Activated CD4-positive, alpha-beta memory T cell treated with anti-CD3 and anti-CD28 coated beads, Interleukin-2, amount 10 ng/mL, durations not matched to agents 7 days and 5 days (primary cell): ENCODE measurements at places on chromosomes 2 and 18. TPM values are rescaled to one million over a fixed set of nuclear protein-coding genes. Genes with fewer than 3 reads are reported as not detected.

Gene ATP8B1
- total RNA-seq: not detected

Gene ALPI
- total RNA-seq: not detected

Gene PXDN
- not detected for total RNA-seq

Gene CDH7
- not detected for total RNA-seq

Gene INPP4A
- total RNA-seq: 123 TPM

Gene DSG2
- total RNA-seq: 0.13 TPM

Gene FNDC4
- total RNA-seq: not detected

Gene NDC80
- 78.0 TPM for total RNA-seq

Gene CPO
- total RNA-seq: not detected

Gene CDH19
- not detected for total RNA-seq

Gene ERMN
- 3.5 TPM for total RNA-seq

Gene FECH
- 18.1 TPM for total RNA-seq

Gene CROCC2
- total RNA-seq: not detected

Gene DAW1
- total RNA-seq: not detected
